ENCODE measurements at places on chromosomes 11 and 22. TPM values are rescaled to one million over a fixed set of nuclear protein-coding genes. Genes with fewer than 3 reads are reported as not detected.

Gene FOLR2
- total RNA-seq = not detected

Gene KCNJ4
- total RNA-seq = not detected

Gene CALCA
- not detected for total RNA-seq

Gene PTGDR2
- total RNA-seq = 3.4 TPM

Gene PRG3
- not detected for total RNA-seq

Gene RFPL3
- total RNA-seq = not detected

Gene HYOU1
- total RNA-seq = 135 TPM

Gene CCDC88B
- 127 TPM for total RNA-seq

Gene TYR
- not detected for total RNA-seq

Gene TIGD3
- 1.4 TPM for total RNA-seq

Gene OR4A16
- not detected for total RNA-seq

Gene MOGAT2
- total RNA-seq = not detected

Gene SNX32
- total RNA-seq = 1.6 TPM

Gene PRR5L
- 4.5 TPM for total RNA-seq

Gene OR5P2
- not detected for total RNA-seq

Gene NXPE4
- not detected for total RNA-seq

Gene SLC16A8
- not detected for total RNA-seq

Gene MTMR2
- total RNA-seq = 27.9 TPM

Gene RAG2
- not detected for total RNA-seq

Gene GAS2L1
- 10.9 TPM for total RNA-seq

Gene MAPK8IP2
- total RNA-seq = 0.31 TPM

Gene GTF2H1
- total RNA-seq = 47.8 TPM

Gene TTC38
- total RNA-seq = 20.0 TPM

Gene ARHGAP32
- 2.5 TPM for total RNA-seq

Gene H19
- total RNA-seq = not detected

Gene TSSK2
- not detected for total RNA-seq

Gene TNNT3
- total RNA-seq = 2.8 TPM

Gene SAA4
- total RNA-seq = not detected

Gene RABL2B
- total RNA-seq = 23.3 TPM

Gene SYT7
- not detected for total RNA-seq

Gene BIK
- total RNA-seq = 2.0 TPM

Gene MFRP
- total RNA-seq = not detected

Gene SYCE3
- not detected for total RNA-seq

Gene F2
- total RNA-seq = not detected

All from activated CD8-positive, alpha-beta T cell treated with anti-CD3 and anti-CD28 coated beads, Interleukin-2, amount 10 ng/mL, durations not matched to agents 7 days and 5 days (primary cell).